Peyer's patch (tissue), 4 donors: ENCODE measurements at places on chromosomes 4 and X.

GRCh38 chrX:110000000-110000399, 2.9 kb upstream of the TMEM164 start:
- no peak for DNase-seq

DNA sequence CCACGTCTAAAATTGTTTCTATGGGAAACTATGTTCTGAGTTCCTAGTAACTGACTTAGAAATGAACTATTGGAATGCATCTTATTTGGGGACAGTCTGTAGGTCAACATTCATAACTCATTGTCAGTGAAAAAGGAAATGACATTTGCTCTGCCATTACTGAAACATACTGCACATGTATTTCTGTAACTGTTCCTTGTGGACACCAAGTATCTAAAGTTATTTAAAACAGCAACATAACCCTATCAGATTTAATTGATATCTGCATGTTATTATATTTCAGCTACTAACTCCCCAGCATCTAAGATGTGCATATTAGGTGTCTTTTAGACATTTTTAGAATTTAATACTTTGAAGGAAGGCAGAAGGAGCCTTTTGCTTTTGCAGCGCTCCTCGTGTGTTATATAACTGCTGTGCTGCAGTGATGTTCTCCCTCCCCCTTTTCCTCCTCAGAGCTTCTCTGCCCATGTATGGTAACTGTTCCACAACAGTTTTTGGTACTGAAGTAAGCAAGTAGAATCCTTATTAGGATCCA, 37.2 kb upstream of the TMEM131L start:
- no peak for DNase-seq

- DNase-seq: no peak
Measured at GRCh38 chrX:123607806-123608205, 125.0 kb downstream of the THOC2 start.

DNA sequence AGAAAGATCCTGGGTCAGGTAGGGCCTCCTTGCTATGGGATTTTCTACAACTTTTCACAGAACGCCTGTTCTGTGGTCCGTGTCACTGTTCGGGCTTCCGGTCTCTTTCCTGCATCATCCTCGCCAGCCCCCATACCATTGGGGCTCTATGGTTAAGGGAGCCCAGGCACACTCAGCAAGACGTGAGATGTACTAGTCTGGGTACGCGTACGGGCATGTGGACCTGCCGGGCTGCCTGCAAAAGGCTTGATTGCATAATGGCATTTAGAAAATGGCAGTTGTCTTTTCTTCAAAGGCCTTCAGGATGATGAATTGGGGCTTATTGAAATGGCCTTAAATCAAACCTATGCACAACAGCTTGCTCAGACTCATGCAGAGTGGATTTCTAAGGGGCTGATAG, 86.7 kb downstream of the CNGA2 start:
- no peak for DNase-seq

- no peak for DNase-seq
Measured at GRCh38 chrX:10467793-10468192, 152.6 kb downstream of the MID1 start.
